ENCODE measurements at places on chromosomes 6 and 20. TPM values are rescaled to one million over a fixed set of nuclear protein-coding genes. Genes with fewer than 3 reads are reported as not detected.

DNA sequence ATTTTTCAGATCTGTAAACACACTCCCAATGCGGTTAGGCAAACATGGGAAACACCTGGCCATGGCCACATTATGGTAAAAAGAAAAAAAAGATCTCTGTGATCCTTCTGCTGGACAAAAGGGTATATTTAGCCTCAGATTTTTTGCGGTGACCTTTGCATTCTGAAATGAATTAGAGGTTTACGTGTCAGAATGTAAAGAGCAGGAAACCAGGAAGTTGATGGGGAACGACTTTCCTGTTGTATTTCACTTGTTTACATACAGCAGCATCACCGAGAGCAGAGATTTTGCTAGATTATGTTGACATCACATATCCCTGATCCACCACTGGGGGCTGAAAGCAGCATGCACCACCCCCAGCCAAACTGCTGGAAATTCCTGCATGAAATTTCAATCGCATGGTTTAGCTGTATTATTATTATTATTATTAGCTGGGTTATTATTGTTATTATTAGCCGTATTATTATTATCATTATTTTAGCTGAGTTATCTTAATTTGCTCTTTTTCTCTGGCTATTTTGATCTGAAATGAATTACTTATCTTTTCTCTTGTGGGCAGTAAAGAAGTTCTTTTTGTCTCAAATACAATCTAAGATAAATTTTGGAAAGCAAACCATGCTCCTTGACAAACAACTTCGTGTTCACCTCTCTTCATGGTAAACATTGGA lies 189.4 kb downstream of the ZFP64 start:
- DNase-seq, result no peak
- no peak overlapping the region for H3K27ac ChIP-seq
- no peak overlapping the region for H3K4me3 ChIP-seq
- no peaks in the 10 kb centered on the region for H3K36me3 ChIP-seq
- H3K4me1 ChIP-seq, result no peaks in the 10 kb centered on the region
- no peaks in the 10 kb centered on the region for H3K27me3 ChIP-seq

DNA sequence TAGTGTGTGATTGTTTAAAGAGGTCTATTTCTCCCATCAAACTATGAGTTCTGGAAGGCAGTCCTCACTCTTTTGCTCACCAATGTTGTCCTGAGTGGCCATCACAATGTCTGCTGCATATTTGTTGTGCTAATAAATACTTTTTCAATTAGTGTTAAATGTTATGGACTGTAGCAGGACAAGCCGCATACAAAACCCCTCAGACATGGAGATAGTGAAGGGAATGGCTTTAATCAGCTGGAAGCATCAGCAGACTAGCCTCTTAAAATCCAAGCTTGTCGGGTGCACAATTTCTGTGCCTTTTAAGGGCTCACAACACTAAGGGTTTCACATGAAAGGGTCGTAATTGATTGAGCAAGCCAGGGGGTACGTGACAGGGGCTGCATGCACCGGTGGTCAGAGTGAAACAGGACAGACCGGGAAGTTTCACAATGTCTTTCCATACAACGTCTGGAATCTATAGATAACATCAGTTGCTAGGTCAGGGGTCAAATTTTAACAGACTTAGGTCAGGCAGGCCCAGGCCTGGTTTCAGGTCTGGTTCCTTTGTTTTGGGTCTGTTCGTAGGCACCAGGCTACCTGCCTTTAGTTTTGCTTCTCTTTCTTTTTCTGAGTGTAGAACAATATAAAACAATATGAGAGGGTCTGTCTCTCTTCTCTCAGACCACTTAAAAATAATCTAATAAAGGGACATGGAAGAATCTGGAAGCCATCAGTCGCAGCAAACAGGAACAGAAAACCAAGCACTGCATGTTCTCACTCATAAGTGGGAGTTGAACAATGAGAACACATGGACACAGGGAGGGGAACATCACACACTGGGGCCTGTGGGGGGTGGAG lies 327.6 kb upstream of the HTR1E start:
- no peak overlapping the region for H3K4me3 ChIP-seq
- H3K27ac ChIP-seq, result no peak overlapping the region
- no peaks in the 10 kb centered on the region for H3K27me3 ChIP-seq
- no peak for DNase-seq
- no peaks in the 10 kb centered on the region for H3K4me1 ChIP-seq
- no peaks in the 10 kb centered on the region for H3K36me3 ChIP-seq

DNA sequence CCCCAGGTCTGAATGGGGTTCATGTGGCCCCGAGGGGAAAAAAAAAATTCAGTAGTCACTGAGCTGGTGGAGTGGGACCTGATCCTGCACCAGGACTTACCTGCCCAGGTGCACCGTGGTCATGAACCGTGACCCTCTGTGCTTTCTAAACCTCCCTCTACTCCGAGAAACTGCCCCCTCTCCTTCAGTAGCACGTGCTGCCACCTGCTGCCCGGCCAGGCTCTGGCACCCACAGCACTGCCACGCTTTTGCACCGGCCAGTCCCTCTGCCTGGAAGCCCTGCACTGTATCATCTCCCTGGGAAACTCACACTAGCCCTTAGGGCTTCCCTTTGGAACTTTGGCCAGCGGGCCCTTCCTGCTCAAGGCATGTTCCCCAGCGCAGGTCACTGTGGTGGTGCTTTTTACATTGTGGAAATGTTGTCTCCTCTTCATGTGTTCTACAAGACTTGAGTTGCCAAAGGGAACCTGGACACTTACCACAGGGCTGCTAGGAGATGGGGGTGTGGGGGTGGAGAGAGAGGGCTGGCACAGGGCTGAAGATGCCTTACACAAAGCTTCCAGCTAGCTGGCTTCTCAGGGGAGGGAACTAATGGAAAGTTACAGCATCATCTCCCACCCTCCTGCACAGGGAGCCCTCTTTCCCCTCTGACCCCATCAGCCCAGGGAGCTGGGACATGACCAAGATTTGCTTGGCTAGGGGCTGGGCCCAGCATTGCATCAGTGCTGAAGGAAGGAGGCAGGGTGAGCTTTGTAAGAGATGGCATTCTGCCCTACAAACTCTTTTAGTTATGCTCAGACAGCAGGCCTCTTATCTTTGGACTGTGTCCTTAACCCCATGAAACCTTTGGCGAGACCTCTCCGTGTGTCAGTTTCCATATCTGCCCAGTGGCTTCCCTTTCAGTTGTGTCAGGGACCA lies 2.5 kb upstream of the PTPRT start:
- peaks cover 12% of the 10 kb centered on the region for H3K27me3 ChIP-seq
- H3K27ac ChIP-seq, result no peak overlapping the region
- no peak overlapping the region for H3K4me3 ChIP-seq
- H3K36me3 ChIP-seq, result no peaks in the 10 kb centered on the region

DNA sequence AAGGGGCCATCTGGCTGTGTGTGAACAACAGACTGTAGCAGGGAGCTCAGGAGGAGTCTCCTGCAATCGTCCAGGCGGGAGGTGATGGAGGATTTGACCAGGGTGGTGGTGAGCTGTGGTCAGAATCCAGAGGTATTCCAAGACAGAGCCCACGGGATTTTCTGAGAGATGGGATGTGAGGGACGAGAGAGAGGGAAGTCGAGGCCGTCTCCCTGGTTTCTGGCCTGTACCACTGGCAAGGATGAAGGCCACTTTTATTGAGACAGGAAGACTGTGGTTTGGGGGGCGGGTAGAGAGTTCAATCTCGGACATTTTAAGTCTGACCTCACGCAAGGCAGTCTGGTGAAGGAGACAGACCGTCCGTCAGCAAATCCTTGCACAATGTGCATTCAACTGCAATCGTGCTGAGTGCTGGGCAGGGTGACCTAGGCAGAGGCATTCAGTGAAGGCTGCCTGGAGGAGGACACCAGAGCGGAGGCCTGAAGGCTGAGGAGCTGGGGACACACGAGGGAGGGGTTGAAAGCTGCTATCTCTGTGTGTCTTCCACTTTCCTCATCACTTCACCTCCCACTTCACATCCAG lies 53.9 kb downstream of the PREX1 start:
- no peak overlapping the region for H3K4me3 ChIP-seq
- DNase-seq, result no peak
- H3K4me1 ChIP-seq, result peaks cover 68% of the 10 kb centered on the region
- H3K36me3 ChIP-seq, result peaks cover 23% of the 10 kb centered on the region
- H3K27me3 ChIP-seq, result no peaks in the 10 kb centered on the region

SERINC1 gene
- total RNA-seq, result 150 TPM

NHLRC1 gene
- 0.67 TPM for total RNA-seq

DNA sequence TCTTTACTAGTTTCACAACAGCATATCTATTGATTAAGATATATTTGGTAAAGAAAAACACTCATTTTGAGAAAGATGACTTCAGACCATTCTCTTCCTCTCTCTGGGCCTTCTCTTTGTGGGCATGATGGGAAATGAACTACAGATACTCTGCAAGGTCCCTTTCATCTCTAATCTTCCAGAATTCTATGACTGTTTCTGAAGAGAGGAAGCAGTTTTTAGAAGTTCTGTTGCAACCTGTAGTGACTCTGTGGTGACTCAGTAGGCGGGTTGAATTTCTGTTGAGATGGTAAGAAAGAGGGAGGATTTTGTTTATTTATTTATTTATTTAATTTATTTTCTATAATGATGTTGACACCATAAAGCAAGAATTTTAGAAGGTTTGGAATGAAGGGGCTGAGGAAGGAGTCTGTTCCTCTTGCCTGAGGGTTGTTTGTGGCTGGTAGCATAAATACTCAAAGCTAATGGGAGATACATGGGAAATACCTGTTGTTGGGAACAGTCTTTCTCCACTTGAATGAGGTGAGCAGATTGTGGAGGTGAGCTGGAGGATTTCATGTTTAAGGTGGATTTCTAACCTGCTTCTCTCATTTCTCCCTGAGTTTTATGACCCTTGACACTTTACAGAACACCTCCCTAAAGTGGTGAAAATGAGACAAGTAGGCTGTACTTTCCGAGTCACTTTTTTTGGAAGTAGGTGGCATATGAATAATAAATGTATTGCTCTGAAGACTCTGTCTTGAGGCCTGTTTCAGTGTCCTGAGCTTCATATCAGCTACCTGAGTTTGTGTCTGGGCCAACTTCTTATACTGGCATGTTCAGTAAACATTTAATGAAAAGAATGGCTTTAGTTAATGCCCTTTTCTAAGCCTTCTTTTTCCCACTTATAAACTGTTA lies 15.0 kb downstream of the ACSS2 start:
- no peaks in the 10 kb centered on the region for H3K36me3 ChIP-seq
- no peak overlapping the region for H3K4me3 ChIP-seq
- DNase-seq, result no peak
- no peaks in the 10 kb centered on the region for H3K4me1 ChIP-seq
- no peaks in the 10 kb centered on the region for H3K27me3 ChIP-seq

NRN1 gene
- total RNA-seq, result not detected

DNA sequence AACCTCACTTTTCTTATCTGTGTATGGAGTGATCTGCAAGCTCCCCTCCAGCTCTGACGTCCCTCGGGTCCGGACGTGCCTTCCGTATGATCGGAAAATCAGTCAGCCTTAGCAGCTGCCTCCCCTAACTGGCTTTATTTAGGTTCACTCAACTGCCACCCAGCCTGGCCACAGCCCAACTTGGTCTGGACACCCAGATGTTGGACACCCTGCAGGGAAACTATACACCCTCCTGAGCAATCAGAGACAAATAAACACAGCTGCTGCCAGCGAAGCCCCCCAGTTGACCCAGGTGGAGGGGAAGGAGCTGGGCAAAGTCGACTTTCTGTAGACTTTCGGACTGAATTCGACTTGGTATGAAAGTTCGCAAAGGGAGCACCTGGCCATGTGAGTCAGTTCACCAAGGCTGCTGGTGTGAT lies 28.9 kb downstream of the TBC1D7 start:
- H3K36me3 ChIP-seq, result peaks cover 32% of the 10 kb centered on the region
- H3K27me3 ChIP-seq, result no peaks in the 10 kb centered on the region
- no peak overlapping the region for H3K4me3 ChIP-seq
- DNase-seq, result no peak

DNA sequence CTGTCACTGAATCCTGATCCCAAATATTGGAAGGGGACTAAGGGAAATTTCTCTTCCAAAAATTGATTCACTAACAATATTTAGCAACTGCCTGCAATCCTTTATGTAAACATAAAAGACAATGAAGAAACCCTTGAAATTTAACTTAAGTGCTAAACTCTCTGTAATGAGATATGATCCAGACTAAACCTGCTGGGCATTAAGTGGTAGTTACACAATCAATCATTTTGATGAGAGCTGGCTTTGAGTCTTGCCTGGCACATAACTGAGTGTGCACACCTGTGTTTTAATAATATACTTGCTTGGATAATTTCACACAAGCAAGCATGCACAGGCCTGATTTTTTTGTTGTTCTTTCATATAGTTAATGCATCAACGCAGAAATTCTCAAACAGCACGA lies 9.8 kb upstream of the ZFP64 start:
- no peak overlapping the region for H3K27ac ChIP-seq
- H3K27me3 ChIP-seq, result no peaks in the 10 kb centered on the region
- H3K4me3 ChIP-seq, result no peak overlapping the region
- DNase-seq, result no peak
- H3K4me1 ChIP-seq, result no peaks in the 10 kb centered on the region
- no peaks in the 10 kb centered on the region for H3K36me3 ChIP-seq

DNA sequence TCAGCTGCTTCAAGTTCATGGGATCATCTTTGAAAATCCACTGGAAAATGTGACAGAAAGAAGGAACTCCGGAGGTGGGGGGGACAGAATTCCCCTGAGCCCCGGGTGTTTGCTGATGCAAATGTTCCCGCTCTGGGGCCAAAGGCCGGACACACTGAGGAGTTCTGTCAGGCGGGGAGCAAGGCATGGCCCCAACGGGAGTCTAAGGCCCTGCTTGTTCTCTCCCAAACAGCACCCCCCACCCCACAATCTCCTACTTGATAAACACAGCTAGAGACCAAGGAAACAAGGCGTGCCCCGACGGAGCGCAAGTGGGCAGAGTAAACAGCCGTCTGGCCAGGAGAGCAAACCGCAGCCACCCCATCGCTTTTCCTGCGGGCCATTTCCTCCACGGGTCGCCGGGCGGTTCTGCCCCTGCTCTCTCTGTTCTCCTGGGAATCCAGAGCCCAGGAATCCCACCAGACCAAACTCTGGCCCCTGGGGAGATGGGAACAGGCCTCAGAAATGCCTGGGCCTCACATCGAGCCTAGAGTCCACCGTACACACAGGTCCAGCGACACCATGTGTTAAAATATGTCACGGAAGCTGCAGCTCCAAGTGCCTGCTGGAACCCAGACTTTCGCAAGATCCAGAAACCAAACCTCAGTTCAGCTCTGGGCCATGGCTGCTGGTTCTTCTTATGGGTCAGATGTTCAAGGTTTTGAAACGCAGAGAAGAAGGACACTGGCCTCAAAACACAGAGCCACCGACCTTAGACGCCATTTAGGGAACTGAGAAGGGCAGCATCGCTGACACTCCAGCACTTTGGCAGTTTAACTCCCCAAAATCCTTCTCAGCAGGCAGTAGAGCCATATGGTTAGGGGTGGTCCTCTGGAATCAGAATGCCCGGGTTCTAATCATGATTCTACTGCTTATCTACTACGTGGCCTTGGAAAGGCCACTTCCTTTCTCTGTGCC lies 104.2 kb downstream of the PREX1 start:
- peaks cover 63% of the 10 kb centered on the region for H3K36me3 ChIP-seq
- H3K27me3 ChIP-seq, result no peaks in the 10 kb centered on the region
- H3K4me3 ChIP-seq, result no peak overlapping the region
- H3K4me1 ChIP-seq, result peaks cover 27% of the 10 kb centered on the region
- DNase-seq, result no peak

GRCh38 chr6:2257363-2257762 lies 12.0 kb upstream of the GMDS start:
- no peak overlapping the region for H3K27ac ChIP-seq
- no peak for DNase-seq
- H3K4me3 ChIP-seq, result no peak overlapping the region
- H3K27me3 ChIP-seq, result no peaks in the 10 kb centered on the region
- no peaks in the 10 kb centered on the region for H3K4me1 ChIP-seq

GRCh38 chr20:45792317-45793118 lies 764 bp downstream of the DNTTIP1 start:
- peaks cover 20% of the 10 kb centered on the region for H3K4me1 ChIP-seq
- H3K27ac ChIP-seq, result peak overlapping the region; percentile 91
- no peaks in the 10 kb centered on the region for H3K27me3 ChIP-seq
- H3K4me3 ChIP-seq, result peak overlapping the region; percentile 85

BPIFB1 gene
- total RNA-seq, result not detected

EMILIN3 gene
- total RNA-seq, result not detected

ANKRD60 gene
- total RNA-seq, result not detected

Measured in CD4-positive, CD25-positive, alpha-beta regulatory T cell (primary cell).